Aorta (tissue), 5 donors: ENCODE measurements at places on chromosomes 4 and X. TPM values are rescaled to one million over a fixed set of nuclear protein-coding genes. Genes with fewer than 3 reads are reported as not detected.

The TMEM47 gene
- total RNA-seq: 287 TPM

The UVSSA gene
- 19.9 TPM for total RNA-seq

The COL4A5 gene
- 36.3 TPM for total RNA-seq

The ATP2B3 gene
- total RNA-seq: 0.27 TPM

The NMU gene
- total RNA-seq: not detected

The ZC4H2 gene
- 9.2 TPM for total RNA-seq

The CTAG1A gene
- total RNA-seq: not detected

- no peaks in the 10 kb centered on the region for H3K36me3 ChIP-seq
- no peak for DNase-seq
- H3K4me1 ChIP-seq: peaks cover 8% of the 10 kb centered on the region
- peak overlapping the region; percentile 45 for H3K4me3 ChIP-seq
- no peak overlapping the region for H3K27ac ChIP-seq
- H3K27me3 ChIP-seq: no peaks in the 10 kb centered on the region
Measured at GRCh38 chr4:169758401-169758962, 738 bp upstream of the HPF1 start.

GRCh38 chr4:184421533-184422155 lies 52.7 kb downstream of the IRF2 start:
- no peak overlapping the region for H3K4me3 ChIP-seq
- no peak overlapping the region for H3K27ac ChIP-seq
- no peaks in the 10 kb centered on the region for H3K4me1 ChIP-seq
- DNase-seq: no peak
- peaks cover 5% of the 10 kb centered on the region for H3K36me3 ChIP-seq
- H3K27me3 ChIP-seq: no peaks in the 10 kb centered on the region

- peaks cover 3% of the 10 kb centered on the region for H3K4me1 ChIP-seq
- no peaks in the 10 kb centered on the region for H3K36me3 ChIP-seq
- DNase-seq: no peak
- no peak overlapping the region for H3K4me3 ChIP-seq
Measured at GRCh38 chrX:13120017-13120416, 75.6 kb upstream of the FAM9C start.

DNA sequence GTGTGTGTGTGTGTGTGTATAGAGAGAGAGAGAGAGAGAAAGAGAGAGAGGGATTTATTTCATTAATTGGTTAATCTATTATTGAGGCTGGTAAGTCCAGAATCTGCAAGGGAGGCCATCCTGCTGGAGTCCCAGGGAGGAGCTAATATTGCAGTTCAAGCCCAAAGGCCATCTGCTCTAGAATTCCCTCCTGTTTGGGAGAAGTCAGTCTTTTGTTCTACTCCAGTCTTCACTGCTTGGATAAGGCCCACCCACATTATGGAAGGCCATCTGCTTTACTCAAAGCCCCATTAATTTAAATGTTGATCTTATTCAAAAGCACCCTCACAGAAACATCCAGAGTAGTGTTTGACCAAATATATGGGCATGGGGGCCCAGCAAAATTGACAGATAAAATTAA lies 317.5 kb upstream of the RASGEF1B start:
- no peak for DNase-seq
- H3K27ac ChIP-seq: no peak overlapping the region
- H3K36me3 ChIP-seq: no peaks in the 10 kb centered on the region
- no peaks in the 10 kb centered on the region for H3K27me3 ChIP-seq
- no peaks in the 10 kb centered on the region for H3K4me1 ChIP-seq

DNA sequence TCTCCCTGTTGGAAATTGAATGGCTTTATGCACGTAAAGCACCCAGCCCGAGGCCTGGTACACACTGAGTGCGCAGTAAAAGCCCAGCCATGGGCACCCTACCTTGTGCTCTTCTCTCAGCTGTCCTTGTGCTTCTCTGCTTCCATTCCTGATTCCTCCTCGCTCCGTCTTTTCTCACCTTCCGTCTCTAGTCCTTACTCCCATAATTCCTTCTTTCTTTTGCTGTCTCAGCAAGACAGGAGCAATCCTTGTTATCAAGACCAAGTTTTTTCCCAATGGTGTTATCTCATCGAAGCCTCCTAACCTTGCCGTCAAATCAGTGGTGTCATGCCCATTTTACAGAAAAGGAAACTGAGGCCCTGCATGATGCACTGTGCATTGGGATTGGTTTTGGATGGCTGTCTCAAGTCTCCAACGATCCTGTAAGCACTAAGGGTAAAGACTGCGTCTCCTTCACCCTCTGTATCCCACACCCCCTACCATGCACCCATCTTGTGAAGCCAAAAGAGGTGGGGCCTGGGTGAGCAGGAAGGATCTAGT lies 30.1 kb downstream of the CYTL1 start:
- H3K4me1 ChIP-seq: no peaks in the 10 kb centered on the region
- H3K27me3 ChIP-seq: no peaks in the 10 kb centered on the region
- no peak overlapping the region for H3K4me3 ChIP-seq
- H3K27ac ChIP-seq: no peak overlapping the region
- DNase-seq: no peak
- no peaks in the 10 kb centered on the region for H3K36me3 ChIP-seq

GRCh38 chr4:25943312-25943711 lies 29.3 kb downstream of the SMIM20 start:
- H3K4me3 ChIP-seq: no peak overlapping the region
- no peak overlapping the region for H3K27ac ChIP-seq
- no peaks in the 10 kb centered on the region for H3K36me3 ChIP-seq
- H3K4me1 ChIP-seq: no peaks in the 10 kb centered on the region

- H3K27ac ChIP-seq: no peak overlapping the region
- no peaks in the 10 kb centered on the region for H3K36me3 ChIP-seq
- no peaks in the 10 kb centered on the region for H3K27me3 ChIP-seq
- H3K4me1 ChIP-seq: no peaks in the 10 kb centered on the region
- no peak overlapping the region for H3K4me3 ChIP-seq
Measured at GRCh38 chrX:24890677-24891076, 125.1 kb downstream of the ARX start.

- H3K4me3 ChIP-seq: no peak overlapping the region
- no peaks in the 10 kb centered on the region for H3K36me3 ChIP-seq
- no peak for DNase-seq
- no peaks in the 10 kb centered on the region for H3K27me3 ChIP-seq
Measured at GRCh38 chr4:74197080-74197479, 39.2 kb downstream of the MTHFD2L start.

GRCh38 chr4:92091335-92091734 lies 212.4 kb upstream of the GRID2 start:
- H3K27ac ChIP-seq: no peak overlapping the region
- no peak for DNase-seq
- no peaks in the 10 kb centered on the region for H3K4me1 ChIP-seq
- H3K4me3 ChIP-seq: no peak overlapping the region

DNA sequence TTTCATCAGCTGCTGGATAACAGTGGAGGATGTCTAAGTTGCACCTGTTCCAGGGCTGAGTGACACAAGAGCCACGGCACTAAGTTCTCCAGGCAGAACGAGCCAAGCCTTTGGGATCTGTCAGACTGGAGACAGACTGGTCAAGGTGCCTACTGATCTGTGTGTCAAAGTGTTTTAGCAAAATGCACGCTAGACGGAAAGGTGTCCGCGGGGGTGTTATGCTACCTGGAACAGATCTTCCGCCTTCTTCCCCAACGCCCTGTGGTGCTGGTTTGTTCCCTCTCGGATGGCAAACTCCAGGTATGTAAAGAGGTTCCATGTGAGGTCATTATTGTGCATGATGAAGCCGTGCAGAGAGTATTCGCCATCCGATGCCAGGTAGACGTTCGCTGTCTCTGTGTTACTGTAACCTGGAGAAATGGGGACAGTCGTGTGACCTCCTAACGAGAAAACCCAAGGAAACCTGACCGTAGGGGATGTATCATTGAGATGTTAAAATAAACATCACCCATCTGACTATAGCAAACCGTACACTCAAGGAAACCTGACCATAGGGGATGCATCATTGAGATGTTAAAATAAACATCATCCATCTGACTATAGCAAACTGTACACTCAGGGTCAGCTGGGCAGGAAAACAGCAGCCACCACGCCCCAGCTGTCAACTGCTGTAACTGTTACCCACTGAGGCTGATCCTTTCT lies 29.7 kb upstream of the SLC25A6 start:
- no peak overlapping the region for H3K27ac ChIP-seq
- no peaks in the 10 kb centered on the region for H3K27me3 ChIP-seq
- no peaks in the 10 kb centered on the region for H3K4me1 ChIP-seq
- peak; percentile 10 for DNase-seq
- H3K4me3 ChIP-seq: no peak overlapping the region

DNA sequence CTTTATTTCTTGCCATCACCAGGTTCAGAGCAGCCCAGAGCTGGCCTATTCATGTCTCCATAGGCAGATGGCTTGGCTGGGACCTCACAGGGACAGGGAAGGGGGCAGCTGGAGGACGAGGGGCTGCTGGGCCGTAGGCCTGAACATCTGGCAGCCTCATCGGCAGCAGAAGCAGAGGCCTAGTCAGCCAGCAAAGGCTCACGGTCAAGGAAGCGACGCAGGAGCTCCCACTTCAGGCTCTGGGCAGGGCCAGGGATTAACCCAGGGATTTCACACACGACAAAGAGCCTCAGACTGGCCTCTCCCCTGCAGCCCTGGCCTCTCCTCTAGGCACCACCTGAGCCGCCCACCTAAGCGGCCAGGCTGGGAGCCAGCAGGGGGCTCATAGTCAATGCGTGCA lies 46.0 kb upstream of the MAN2B2 start:
- H3K27ac ChIP-seq: no peak overlapping the region
- H3K27me3 ChIP-seq: no peaks in the 10 kb centered on the region
- no peaks in the 10 kb centered on the region for H3K4me1 ChIP-seq
- no peak overlapping the region for H3K4me3 ChIP-seq

- DNase-seq: no peak
- H3K4me3 ChIP-seq: no peak overlapping the region
- no peaks in the 10 kb centered on the region for H3K36me3 ChIP-seq
Measured at GRCh38 chr4:123209436-123209835, 187.2 kb upstream of the SPRY1 start.

DNA sequence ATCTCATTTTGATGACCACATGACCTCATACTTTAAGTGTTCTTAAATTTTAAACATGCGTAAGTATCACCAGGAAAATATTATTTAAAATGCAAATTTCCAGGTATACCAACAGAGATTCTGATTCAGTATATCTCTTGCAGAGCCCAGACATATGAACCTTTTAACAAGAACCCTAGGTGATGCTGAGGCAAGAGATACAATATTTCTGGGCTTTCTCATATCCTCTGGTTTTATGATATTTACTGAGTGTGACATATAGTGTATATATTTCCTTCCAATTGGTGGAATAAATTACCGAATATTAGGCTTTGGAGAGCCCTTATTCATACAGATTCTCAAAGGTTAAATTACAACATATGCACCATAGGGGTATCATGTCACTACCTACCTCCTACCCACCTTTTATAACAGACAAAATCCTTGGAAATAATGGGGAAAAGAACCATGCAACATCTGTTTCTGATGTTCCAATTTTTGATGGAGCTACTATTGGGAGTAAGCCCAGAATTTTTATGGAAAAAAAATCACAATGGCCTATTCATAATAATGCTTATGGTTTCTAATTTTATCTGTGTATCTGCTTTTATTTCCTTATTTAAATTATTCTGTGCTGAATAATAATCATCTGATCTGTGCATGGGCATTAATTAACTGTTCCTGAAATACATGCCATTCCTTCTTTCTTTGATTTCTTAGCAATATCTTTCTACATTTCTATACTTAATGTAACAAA lies 27.1 kb downstream of the KCTD8 start:
- no peak overlapping the region for H3K4me3 ChIP-seq
- no peaks in the 10 kb centered on the region for H3K4me1 ChIP-seq
- no peak for DNase-seq
- no peaks in the 10 kb centered on the region for H3K27me3 ChIP-seq

GRCh38 chrX:136933611-136934145 lies 53.2 kb upstream of the RBMX start:
- no peaks in the 10 kb centered on the region for H3K27me3 ChIP-seq
- DNase-seq: no peak
- peak overlapping the region; percentile 19 for H3K27ac ChIP-seq
- H3K36me3 ChIP-seq: no peaks in the 10 kb centered on the region
- H3K4me1 ChIP-seq: no peaks in the 10 kb centered on the region

GRCh38 chr4:157964463-157964862 lies 208.4 kb downstream of the GASK1B start:
- no peak overlapping the region for H3K27ac ChIP-seq
- no peaks in the 10 kb centered on the region for H3K4me1 ChIP-seq
- no peak for DNase-seq

DNA sequence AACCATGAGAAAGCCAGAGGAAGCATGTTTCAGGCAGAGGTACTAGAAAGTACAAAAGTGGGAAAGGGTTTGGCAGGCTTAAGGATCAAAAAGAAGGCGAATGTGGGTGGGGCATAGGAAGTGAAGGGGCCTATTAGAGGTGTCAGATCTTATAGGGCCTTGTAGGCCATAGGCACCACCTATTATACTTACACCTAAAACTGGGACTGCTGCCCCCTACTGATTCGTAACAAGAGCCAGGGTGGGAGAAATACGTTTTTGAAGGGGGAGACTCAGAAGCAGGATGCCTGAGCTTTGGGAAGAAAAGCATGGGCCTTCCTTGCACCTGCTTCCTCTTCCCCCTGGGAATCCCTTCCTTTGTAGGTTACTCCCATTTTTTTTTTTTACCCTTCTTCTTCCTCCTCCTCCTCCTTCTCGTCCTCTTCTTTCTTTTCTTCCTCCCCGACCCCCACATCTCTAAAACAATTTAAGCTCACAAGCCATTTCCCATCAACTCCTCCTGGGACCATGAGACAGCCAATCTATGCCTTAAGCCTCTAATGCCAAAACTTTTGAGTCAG lies 40.7 kb upstream of the GPC3 start:
- no peaks in the 10 kb centered on the region for H3K36me3 ChIP-seq
- no peak overlapping the region for H3K4me3 ChIP-seq
- H3K4me1 ChIP-seq: no peaks in the 10 kb centered on the region
- H3K27ac ChIP-seq: no peak overlapping the region

DNA sequence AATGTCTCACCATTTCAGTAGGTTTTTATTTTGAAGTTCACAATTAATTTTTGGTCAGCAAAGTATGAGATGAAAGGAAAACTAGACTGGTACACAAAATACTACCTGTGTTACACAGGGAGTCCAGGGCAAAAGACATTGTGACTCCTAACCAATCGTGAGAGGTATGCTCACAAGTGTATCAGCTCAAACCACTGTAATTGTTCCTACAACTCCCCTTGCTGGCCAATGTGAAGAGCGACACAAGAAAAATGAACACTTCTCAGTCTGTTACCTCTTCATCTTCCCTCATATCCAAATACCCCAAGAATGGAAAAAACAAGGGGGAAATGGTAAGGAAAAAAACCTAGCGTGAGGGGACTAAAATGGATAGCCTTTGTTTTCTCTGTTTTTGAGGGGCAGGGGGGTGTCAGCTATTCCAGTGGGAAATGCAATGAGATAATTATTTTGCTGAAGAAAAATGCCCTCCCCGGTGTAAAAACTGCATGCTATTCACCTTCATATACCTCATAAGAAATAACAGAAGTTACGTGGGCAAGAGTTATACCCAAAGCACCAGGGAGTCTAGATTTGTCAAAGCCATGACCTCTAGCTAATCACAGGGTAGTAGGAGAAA lies 30.6 kb upstream of the NSUN7 start:
- no peaks in the 10 kb centered on the region for H3K36me3 ChIP-seq
- no peak overlapping the region for H3K27ac ChIP-seq
- H3K4me1 ChIP-seq: no peaks in the 10 kb centered on the region
- no peak for DNase-seq
